ENCODE measurements at places on chromosomes 16 and 17.

DNA sequence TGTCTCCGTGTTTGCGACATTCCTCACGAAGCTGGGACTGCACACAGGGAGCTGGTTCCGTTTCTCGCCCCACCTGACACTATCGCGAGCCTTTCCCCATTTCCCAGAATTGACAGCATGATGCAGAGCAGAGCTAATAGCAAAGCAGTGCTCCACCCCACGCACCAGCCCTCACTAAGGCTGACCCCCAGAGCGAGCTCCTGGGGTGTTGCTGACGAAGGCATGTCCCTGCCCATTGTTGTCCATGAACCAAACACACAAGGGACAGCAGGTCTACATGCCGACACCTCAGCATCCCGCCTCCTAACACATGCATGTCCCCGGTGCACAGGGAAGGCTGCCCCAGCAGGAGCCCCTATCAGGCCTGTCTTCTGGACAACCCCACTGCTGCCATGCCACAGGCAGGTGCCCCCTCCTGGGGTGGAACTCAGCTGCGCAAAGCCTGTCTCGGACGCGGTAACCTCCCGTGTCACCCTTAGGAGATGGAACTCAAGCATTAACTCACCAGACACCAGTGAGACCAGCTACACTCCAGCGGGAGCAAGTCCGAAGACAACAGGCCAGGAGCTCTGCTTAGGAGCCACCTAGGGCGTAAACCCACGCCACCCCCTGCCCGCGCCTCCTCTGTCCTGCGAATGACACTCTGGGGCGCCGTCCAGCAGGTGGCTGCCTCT, 16.9 kb upstream of the TRAP1 start:
- no peak for DNase-seq

- DNase-seq = no peak
Observed at GRCh38 chr16:86752582-86753175, 174.3 kb downstream of the FOXL1 start.

GRCh38 chr16:77816293-77816692, 27.9 kb downstream of the VAT1L start:
- DNase-seq = no peak

- DNase-seq = no peak
Observed at GRCh38 chr17:80598813-80599545, 54.3 kb downstream of the RPTOR start.

GRCh38 chr16:20830372-20830771, 24.0 kb downstream of the REXO5 start:
- no peak for DNase-seq

DNA sequence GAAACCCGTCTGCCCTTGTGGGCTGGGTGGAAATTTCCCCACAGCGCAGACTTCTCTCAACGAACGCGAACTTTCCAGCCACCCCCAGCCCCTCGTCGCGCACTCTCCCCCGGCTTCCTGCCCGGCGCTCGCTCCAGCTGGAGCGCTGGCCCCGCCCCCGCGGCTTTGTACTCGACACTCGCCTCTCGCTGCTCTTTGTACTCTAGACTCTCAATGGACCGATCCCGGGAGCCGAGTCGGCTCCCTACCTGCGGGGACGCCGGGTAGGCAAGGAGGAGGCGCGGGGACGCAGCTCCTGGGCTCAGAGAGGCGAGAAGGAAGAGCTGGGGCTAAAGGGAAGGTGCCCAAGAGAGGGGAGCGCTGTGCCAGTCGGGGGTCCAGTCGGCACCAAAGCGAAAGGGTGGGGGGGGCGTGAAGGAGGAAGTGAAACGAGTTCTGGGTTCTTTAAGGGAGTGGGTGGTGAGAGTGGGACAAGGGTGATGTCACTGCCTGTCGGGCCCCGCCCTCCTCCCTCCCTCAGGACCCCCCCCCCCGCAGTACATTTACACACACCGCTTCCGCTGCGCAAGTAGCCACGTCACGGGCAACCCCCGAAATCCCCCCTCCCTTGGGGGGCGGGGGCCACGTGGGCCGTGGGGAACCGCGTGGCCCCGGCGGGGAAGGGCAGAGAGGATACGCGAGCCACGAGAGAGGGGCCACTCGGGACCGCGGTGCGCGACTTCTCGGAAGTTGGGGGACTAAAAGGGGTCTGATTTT, 9.7 kb downstream of the KDM6B start:
- peak; percentile 93 for DNase-seq

- no peak for DNase-seq
Observed at GRCh38 chr16:17068524-17068923, 402.2 kb downstream of the XYLT1 start.

DNA sequence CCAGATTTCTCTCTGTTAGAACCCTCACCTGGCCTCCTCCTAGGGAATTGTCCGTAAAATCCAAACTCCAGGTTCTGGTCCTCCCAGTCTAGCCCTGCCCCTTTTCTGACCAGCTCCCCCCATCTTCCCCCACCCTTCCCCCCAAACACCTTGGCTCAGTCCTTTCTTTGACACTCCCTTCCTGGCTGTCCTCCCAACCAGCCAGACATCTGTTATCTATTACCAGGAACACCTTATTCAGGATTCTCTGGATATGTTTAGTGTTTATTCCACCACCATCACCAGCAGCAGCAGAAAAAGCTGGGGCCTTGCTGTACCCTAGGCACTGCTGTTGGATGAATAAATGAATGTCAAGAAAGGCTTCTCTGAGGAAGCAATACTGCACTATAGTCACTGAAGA, 4.0 kb upstream of the CMTM3 start:
- no peak for DNase-seq

GRCh38 chr17:27560668-27561067, 70.3 kb upstream of the LGALS9 start:
- peak; percentile 62 for DNase-seq

- no peak for DNase-seq
Observed at GRCh38 chr16:82522026-82522425, 104.7 kb upstream of the CDH13 start.

- no peak for DNase-seq
Observed at GRCh38 chr16:57938484-57938883, 32.4 kb downstream of the CNGB1 start.

DNA sequence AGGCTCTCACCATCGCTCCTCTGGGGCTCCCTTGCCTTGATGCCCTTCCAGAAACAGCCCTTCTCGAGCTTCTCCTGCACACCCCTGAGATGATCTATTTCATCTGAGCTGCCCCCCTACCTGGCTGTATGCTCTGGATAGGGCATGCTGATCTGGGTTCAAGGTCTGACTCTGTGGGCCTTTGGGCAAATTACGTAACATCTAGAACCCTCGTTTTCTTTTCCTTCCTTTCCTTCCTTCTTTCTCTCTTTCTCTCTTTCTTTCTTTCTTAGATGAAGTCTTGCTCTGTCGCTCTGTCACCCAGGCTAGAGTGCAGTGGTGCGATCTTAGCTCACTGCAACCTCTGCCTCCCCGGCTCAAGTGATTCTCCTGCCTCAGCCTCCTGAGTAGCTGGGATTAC, 20.3 kb downstream of the TNS4 start:
- DNase-seq = no peak

Data from right cardiac atrium (tissue), 5 donors.